Endothelial cell of umbilical vein (primary cell): ENCODE measurements at places on chromosomes 3 and 15. TPM values are rescaled to one million over a fixed set of nuclear protein-coding genes. Genes with fewer than 3 reads are reported as not detected.

DNA sequence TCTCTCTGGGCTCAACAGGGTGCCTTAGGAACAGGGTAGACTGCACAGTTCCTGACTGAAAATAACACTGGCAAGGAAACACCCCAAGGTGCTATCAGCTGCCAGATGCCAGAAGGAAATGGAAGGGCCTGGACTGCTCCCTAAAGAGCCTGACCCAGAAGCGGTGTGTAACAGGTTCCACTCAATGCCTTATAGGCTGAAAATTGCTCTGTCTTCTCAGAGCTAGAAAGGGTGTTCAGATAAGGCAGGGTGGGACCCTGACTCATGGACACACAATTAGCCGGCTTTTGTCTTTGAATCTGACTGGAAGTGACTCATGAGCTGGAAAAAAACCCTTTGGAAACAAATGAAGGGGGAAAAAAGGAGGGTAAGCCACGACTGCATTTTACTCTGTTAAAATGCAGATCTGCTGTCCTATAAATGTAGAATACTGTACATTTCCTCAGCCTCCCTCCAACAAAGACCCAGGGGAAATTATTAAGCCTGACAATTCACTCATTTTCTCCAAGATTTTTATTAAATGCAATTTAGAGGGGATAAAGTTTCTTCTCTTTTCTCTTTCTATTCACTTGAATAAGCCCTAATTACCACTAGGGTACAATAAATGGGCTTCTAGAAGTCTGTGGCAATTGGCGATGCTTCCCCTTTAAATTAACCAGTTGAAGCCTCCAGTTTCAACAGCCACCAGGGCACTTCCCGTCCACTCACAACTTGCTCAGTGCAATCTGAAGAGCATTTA lies 160.2 kb upstream of the TBL1XR1 start:
- peak; percentile 97 for DNase-seq

DNA sequence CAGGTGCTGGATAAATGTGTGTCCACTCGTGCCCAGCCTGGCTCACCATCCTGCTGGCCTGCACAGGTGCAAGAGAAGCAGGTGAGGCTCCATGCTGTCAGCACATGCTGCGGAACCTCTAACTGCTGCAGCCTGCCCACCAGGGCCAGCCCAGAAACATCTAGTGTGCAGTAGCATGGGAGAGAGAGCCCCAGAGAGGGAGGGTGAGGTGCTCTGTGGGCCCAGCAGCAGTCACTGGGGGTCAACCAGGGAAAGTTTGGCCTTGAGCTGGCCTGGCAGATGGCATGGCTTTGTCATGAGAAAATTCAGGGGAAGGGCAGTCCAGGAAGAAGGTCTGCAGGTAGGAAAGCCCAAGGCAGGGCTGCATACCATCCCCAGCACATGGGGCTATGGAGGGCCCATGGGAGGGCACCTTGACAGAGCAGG lies 18.2 kb upstream of the PRR23E start:
- no peak for DNase-seq

NPAP1 gene
- total RNA-seq = not detected in 2 replicates

CISH gene
- 2.2 and 2.5 TPM in 2 replicates for total RNA-seq

DNA sequence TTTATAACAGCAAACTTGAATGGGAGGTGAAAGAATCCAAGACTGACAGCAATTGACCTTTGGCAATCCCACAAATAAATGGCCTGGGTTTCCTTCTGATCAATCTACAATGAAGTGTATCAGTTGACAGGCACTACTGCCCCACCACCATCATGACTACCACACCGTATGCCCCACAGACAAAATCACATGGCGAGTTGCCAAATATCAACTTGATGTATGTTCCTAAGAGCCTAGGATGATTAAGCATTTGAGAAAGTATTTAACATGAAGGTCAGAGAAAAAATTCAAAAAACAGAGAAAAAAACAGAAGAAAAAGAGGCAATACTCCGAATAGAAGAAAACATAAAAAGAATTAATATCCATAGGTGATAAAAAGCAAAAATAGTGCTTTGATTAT lies 215.9 kb upstream of the STAC start:
- DNase-seq = no peak

DNA sequence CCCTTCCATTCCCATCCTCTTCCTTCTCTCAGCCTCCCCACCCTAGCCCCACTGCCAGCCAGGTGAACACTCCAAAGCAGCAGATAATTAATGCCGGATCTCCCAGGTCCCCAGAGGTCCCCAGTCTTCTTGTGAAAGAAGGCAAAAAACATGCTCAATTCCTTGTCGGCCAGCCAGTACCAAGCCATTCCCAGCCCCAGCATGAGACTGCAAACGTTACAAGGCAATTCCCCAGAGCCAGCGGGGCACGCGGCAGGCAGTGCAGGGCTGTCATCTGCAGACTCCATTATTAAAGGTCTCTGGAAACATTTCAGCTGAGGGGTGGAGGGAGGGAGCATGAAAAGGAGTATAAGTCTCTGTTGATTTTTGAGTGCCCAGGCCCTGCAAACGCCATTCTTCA lies 117.8 kb downstream of the XXYLT1 start:
- DNase-seq = no peak

GRCh38 chr3:14775011-14775410 lies 43.8 kb upstream of the FGD5 start:
- no peak for DNase-seq

- DNase-seq = peak; percentile 34
Observed at GRCh38 chr3:9732080-9732739, 675 bp downstream of the BRPF1 start.

DNA sequence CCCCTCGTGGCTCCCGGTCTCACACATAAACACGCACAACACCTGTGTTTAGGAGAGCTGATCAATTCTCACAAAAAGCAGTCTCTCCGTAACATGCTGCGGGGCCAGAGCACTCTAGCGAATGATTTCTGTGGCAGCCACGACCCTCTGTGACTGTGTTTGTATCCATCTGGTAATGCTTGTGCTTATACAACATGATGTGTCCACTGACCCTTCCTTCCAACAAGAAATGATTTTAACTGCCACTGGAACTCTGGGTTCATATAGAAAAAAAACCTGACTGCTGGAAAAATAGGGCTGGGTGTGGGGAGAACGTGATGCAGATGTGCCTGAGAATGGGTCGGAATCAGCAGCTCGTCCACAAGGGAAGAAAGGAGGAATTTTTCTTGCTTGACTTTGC lies 410.2 kb downstream of the GAP43 start:
- DNase-seq = no peak

TNNC1 gene
- not detected in 2 replicates for total RNA-seq

- no peak for DNase-seq
Observed at GRCh38 chr3:116453666-116454346, 8.5 kb upstream of the LSAMP start.

DNA sequence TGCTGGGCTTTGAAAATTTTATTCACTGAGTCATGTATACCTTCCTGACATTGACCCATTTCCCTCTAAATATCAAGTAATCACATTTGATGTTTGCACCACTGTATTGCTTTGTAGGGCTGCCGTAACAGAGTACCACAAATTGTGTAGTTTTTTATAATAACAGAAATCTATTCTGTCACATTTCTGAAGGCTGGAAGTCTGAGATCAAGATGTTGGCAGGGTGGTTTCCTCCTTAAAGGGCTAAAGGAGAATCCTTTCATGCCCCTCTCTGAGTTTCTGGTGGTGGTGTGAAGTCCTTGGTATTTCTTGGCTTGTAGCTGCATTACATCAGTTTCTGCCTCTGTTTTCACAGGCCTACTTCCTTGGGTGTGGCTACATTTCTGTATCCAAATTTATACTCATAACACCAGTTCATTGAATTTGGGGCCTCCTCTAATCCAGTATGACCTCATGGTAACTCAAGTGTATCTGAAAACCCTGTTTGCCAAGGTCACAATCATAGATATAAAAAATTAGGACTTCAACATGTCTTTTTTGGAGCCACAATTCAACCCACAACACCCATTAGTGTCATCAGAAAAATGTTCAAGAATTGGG lies 29.1 kb upstream of the ST6GAL1 start:
- peak; percentile 56 for DNase-seq

DNA sequence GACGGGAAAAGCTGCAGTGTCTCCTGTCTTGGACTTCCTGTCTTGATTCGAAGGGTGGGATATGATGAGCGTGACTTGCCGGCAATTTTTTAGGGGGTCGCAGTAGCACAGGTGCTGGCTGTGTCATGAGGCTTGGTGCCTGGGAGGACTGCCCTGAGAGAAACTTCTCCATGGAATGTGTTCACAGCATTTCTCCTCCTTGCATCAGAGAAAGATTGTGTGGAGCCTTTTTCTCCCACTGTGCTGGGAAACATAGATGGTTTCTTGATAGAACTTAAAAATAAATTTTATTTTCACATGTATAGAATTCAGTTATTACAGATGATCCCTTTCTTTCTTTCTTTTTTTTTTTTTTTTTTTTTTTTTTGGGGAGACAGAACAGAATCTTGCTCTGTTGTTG lies 121.4 kb downstream of the KLHL25 start:
- DNase-seq = no peak

UACA gene
- 270 and 292 TPM in 2 replicates for total RNA-seq

DNA sequence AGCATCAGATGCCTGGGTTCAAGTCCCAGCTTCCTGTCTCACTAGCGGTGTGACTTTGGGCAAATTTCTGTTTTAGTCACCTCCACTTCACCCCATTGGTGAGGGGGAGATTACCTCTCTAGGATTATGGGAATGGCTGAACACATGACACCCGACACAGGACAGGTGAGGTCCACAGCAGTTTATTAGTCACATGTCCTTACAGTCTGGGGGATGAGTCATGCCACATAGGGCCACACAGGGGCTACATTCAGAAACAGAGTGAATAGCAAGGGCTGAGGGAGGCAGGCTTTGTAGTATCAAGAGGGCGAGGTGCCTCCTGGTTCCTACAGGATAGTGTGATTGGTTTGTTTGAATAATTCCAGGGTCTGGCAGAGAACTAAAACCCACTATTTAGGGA lies 15.2 kb upstream of the ITGA11 start:
- no peak for DNase-seq

KCNH8 gene
- total RNA-seq = not detected in 2 replicates
